ENCODE measurements at places on chromosomes 11 and 22. TPM values are rescaled to one million over a fixed set of nuclear protein-coding genes. Genes with fewer than 3 reads are reported as not detected.

DNA sequence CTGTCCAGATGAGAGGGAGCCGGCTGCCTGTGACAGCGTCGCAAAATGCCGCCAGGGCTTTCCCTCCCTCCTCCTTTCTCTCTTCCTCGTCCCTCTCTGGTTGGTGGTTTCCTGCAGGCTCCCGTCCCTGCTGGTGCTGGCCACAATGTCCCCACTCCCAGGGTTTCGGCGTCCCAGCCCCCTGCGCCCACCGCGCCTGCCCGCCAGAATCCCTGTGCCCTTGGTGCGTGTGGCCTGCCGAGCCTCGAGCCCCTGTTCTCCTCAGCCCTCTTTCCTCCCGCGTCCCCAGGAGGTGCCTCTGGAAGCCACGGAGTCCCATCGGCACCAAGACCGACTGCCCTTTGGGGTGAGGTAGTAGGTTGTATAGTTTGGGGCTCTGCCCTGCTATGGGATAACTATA lies 37.9 kb upstream of the PPARA start:
- DNase-seq = no peak

- DNase-seq = no peak
Measured at GRCh38 chr11:85918910-85919794, 64.0 kb downstream of the CCDC83 start.

GRCh38 chr22:39114112-39114511 lies 17.1 kb downstream of the APOBEC3H start:
- DNase-seq = no peak

DNA sequence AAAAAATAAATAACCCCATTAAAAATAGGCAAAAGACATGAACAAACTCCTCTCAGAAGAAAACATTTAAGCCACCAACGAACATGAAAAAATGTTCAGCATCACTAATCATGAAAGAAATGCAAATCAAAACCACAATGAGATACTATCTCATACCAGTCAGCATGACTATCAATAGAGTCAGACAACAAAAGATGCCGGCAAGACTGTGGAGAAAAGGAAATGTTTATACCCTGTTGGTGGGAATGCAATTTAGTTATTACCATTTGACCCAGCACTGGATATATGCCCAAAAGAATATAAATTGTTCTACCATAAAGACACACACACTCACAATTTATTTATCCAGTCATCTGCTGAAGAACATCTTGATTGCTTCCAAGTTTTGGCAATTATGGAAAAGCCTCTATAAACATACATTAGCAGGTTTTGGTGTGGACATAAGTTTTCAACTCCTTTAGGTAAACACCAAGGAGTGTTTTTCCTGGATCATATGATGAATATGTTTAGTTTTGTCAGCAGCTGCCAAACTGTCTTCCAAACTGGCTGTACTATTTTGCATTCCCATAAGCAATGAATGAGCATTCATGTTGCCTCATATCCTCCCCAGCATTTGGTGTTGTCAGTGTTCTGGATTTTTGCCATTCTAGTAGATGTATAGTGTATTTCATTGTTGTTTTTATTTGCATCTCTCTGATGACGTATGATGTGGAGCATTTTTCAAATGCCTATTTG lies 28.0 kb downstream of the OR8D1 start:
- no peak for DNase-seq

DNA sequence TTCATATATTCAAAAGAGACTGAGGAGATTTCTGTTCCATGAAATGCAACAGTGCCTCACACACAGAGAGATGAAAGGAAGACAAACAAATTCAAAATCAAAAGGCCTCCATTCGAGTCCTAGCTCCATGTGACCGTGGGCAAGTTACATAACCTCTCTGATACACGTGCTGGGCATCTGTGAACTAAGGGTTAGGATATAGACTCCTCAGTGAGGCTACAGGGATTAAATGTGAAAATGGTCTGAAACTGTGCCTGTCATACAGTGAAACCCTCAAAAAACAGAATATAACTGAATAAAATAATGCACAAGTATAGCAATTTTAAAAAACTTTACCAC lies 111.8 kb upstream of the MTMR2 start:
- no peak for DNase-seq

DNA sequence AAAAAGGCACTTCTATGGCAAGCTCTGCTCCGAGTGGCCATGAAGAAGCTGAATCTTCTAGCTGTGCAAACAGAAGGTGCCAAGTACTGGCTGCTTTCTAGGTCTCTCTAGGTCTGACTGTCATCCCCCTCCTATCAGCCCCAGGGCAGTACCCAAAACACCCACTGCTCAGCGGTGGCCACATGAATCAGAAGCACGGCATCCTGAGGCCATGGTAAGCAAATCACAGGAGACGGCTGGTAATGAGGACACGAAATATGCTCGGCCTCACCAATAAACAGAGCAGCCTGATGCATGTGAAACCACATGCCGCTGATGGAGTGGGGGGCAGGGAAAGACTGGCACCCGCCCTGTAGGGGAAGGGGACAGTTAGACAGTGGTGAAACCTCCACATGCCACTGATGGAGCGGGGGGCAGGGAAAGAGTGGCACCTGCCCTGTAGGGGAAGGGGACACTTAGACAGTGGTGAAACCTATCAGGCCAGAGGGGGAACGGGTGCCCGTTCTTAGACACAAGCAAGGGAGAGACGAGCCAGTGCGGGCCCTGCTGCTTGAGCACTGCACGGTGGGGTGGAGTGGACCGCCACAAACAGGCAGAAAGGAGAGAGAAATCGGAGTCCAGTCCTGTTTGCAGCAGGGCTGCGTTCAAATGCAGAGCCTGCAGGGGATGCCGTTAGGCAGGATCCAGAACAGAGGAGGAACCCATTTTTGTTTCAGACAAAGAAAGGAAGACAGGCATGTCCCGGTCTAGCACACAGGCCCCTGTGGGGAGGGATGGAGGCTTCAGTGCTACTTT lies 29.9 kb upstream of the MOB2 start:
- no peak for DNase-seq

- DNase-seq = no peak
Measured at GRCh38 chr11:69358398-69359020, 64.6 kb downstream of the MYEOV start.

DNA sequence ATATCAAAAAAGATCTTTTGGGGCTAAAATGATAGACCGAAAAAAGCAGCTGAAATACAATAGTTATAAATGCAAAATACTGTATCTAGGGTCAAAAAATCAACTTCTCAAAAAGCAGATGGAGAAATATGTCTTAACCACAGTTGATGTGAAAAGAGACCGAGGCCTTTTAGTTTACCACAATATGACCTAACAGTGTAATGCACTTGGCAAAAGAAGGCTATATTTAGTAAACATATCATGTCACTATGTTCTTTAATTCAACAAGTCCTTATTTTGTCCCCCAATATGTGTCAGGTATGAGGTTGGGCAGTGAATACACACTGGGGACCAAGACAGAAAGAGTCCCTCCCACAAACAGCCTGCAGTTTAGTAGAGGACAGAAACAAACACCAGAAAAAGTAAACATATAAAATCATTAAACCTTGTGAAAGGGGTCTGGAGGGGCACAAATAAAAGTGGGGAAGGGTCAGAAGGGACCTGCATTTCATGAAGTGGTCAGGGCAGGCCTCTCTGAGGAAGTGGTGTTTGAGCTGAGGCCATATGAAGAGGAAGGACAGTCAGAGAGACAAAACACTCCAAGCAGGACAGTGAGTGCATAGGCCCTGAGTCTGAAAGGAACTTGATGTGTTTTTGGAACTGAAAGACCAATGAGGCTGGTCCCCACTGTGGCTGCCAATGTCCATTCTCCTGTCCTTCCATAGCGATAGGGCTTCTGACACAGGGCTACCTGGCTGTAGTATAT lies 53.4 kb downstream of the LIF start:
- no peak for DNase-seq

GRCh38 chr22:29213493-29213892 lies 7.8 kb downstream of the EMID1 start:
- no peak for DNase-seq

GRCh38 chr11:109914809-109915653 lies 178.2 kb upstream of the ZC3H12C start:
- DNase-seq = no peak

DNA sequence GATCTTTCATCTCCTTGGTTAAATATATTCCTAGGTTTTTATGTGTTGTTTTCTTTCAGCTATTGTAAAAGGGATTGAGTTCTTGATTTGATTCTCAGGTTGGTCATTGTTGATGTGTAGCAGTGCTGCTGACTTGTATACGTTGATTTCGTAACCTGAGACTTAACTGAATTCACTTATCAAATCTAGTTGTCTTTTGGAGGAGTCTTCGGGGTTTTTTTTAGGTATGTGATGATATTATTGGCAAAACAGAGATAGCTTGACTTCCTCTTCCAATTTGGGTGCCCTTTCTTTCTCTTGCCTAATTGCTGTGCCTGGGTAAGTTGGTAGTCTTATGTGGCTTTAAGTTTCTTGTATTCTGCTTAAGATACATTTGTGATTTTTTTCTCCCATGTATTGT lies 52.8 kb downstream of the CBL start:
- no peak for DNase-seq

GRCh38 chr11:61072316-61073109 lies 29.8 kb upstream of the CD5 start:
- no peak for DNase-seq

DNA sequence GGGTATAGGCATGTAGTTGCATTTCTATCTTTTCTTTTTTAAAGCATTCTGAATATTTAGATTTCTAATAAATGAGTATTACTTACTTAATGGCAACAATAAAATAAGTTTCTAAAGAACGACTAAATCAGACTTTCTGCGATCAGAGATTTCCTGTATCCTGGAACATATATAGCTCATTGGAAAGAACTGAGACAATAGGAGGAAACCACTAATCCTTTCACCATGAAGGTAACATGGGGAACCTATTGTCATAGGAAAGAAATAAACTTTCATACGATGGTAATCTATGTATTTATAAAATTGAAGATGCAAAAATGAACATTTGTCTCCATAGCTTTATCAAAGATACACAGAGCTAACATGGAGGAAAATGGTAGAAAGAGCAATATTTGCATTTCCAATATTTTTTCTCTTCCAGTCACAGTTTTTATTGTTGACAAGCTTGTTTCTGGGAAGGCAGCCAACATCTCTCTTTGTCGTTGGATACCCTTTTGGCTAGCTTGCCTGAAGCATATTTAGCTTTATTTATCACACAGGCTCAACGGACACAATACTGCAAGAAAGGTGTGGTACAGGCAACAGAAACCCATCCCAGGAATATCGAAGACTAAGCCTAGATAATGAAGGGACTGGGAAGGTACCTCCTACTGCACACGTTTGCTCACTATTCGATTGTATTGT lies 293.3 kb upstream of the MPPED2 start:
- no peak for DNase-seq

DNA sequence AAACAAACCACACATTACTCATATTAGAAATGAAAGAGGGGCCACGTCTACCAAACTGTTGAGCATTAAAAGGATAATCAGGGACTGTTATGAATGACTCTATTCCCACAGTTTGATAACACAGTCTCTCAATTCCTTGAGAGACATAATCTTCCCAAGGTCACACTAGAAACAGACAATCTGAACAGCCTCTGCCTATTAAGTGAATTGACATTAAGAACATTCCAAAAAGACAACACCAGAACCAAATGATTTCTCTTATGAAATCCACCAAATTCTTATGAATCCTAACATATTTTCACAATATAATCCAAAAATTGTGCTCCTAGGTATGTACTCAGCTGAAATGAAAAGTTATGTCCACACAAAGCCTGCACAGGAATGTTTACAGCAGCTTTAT lies 4.6 kb downstream of the RFPL1 start:
- no peak for DNase-seq

DNA sequence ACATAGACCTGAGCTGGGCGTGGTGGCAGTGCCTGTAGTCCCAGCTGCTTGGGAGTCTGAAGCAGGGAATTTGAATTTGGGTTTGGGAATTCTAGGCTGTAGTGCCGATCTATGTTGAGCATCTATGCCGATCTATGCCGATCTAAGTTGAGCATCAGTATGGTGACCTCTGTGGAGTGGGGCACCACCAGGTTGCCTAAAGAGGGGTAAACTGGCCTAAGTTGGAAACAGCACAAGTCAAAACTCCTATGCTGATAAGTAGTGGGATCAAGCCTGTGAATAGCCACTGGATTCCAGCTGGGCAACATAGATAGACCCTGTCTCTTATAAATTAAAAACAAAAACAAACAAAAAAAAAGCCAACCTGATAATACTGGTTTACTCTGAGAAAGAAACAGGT lies 7.4 kb downstream of the WEE1 start:
- no peak for DNase-seq

Gene OVCH2
- not detected for total RNA-seq

Gene TRIM29
- total RNA-seq = not detected

Gene SMC1B
- not detected for total RNA-seq

Gene FDXACB1
- total RNA-seq = 4.3 TPM

Gene LYVE1
- not detected for total RNA-seq

Gene VPS26B
- 63.1 TPM for total RNA-seq

Gene SEZ6L
- not detected for total RNA-seq

Gene SUSD2
- total RNA-seq = 2.3 TPM

Gene C11orf86
- not detected for total RNA-seq

Gene MOGAT2
- total RNA-seq = 0.23 TPM

Gene CD6
- total RNA-seq = 413 TPM

Gene SLC22A6
- total RNA-seq = not detected

Measured in T-cell (primary cell).